ENCODE measurements at places on chromosomes 13 and 19. TPM values are rescaled to one million over a fixed set of nuclear protein-coding genes. Genes with fewer than 3 reads are reported as not detected.

FFAR3 gene
- total RNA-seq: not detected

FAM216B gene
- total RNA-seq: not detected

SYT3 gene
- 0.18 TPM for total RNA-seq

NFIX gene
- total RNA-seq: 21.8 TPM

CYP2S1 gene
- total RNA-seq: 0.54 TPM
